ENCODE measurements at places on chromosomes 11 and 22.
A peak's percentile ranks its signal among the peaks of the same experiment; 100 is the strongest.

DNA sequence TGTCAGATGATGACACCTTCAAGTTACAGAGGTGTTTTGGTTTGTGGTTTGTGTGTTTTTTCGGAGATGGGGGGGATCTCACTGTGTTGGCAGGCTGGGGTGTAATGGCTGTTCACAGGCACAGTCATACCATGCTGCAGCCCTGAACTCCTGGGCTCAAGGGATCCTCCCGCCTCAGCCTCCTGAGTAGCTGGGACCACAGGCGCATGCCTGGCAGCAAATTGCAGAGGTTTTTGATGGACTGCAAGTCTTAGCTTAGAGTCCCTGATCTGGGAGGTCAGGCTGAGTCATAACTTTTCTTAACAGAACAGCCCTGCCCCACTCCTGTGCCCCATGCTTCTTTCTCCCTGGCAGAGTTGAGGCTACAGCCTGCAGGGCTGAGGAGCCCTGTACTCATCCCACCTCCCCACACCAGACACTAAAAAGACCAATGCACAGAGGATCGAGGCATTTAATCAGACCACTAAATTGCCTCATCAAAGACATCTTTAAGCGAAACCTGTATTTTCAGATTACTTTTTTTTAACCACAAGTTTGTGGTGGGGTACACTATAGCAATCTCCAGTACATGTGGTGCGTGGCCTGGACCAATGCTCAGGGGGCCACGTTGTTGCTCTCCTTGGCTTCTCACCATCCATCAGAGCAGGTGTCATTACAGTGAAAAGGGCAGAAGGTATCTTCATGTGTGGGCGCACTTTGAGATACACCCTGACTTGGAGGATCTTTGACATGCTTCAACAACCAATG lies 17.1 kb upstream of the ADORA2A start:
- DNase-seq, result no peak
- no peaks in the 10 kb centered on the region for H3K27me3 ChIP-seq
- no peak overlapping the region for H3K4me3 ChIP-seq
- peak overlapping the region; percentile 78 for H3K27ac ChIP-seq
- peaks cover 5% of the 10 kb centered on the region for H3K36me3 ChIP-seq

DNA sequence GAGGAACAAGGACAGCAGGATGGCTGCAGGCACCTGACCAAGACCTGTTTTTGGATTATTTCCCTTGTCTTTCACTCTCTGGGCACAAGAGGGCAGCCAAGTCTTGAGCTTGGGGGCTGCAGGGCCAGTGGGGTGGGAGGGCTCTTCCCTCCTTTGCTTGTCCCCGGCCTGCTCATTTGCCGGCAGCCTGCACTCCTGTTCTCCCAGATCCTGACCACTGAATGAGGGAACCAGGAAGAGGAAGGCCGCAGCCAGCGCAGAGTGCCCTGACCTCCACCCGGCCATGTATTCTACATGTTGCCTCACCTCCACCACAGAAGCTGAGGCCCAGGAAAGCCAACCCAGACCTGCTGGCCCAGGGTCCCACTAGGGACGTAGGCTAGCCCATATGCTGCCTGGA lies 15.5 kb upstream of the NNMT start:
- H3K4me1 ChIP-seq, result peaks cover 5% of the 10 kb centered on the region
- DNase-seq, result peak; percentile 66
- peaks cover 8% of the 10 kb centered on the region for H3K27me3 ChIP-seq
- H3K36me3 ChIP-seq, result no peaks in the 10 kb centered on the region

DNA sequence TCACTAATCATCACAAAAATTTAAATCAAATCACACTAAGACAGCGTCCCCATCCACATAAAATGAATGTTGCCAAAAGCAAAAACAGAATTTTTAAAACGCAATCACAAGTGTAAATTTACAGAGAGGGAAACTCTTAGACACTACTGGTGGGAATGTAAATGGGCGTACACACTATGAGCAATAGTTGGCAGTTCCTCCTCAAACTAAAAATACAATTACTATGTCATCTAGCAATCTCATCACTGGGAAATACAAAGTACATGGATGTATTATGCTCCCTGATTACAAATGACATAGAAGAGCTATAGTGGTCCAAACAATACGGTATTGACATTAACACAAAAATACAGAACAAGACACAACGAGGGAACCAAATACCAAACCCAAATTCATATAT lies 8.7 kb upstream of the RGL4 start:
- H3K4me3 ChIP-seq, result no peak overlapping the region
- H3K27ac ChIP-seq, result no peak overlapping the region
- no peak for DNase-seq
- H3K4me1 ChIP-seq, result peaks cover 4% of the 10 kb centered on the region

DNA sequence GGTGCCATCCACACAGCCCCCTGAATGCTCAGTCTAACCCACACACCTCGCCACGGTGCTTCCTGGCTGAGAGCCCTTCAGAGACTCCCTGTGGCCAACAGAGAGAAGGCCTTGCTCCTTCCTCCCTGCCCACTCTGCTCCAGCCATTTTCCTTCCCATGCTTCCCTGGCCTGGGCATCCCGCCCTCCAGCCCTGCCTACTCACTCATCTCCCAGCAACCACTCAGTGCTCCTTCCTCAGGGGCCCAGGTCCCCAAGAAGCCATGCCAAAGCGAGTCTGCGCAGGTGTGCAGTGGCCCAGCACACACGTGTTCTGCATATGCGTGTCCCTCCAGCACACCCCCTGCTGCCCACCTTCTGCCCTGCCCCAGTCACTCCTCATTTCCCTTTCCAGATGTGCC lies 56.4 kb downstream of the NECTIN1 start:
- H3K36me3 ChIP-seq, result peaks cover 12% of the 10 kb centered on the region
- no peak overlapping the region for H3K4me3 ChIP-seq
- no peaks in the 10 kb centered on the region for H3K27me3 ChIP-seq
- peaks cover 21% of the 10 kb centered on the region for H3K4me1 ChIP-seq
- no peak for DNase-seq

DNA sequence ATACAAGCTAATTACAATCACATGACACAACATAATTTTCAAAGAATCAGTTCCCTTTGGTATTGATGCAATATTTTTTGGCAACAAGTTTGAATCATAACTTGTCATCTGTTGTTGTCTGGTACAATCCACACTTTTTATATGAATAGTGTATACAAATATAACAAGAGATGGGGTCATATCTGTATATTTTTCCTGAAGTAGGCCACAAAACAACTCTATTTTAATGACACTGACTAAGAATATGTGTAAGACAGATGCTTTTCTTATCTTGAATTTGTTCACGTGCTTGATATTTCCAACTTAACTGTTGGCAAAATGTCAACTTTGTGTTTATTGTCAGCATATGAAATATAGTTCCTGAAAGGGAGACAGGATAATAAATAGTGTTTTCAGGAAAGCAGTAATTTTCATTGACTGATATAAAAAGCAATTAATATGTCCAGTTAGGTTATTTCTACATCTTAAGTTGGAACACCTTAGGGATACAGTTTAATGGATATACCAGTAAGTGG lies 27.9 kb downstream of the NOX4 start:
- no peak overlapping the region for H3K27ac ChIP-seq
- no peaks in the 10 kb centered on the region for H3K27me3 ChIP-seq
- H3K36me3 ChIP-seq, result peaks cover 5% of the 10 kb centered on the region
- H3K4me1 ChIP-seq, result no peaks in the 10 kb centered on the region
- no peak for DNase-seq

- no peak for DNase-seq
- peak overlapping the region; percentile 10 for H3K4me3 ChIP-seq
- no peaks in the 10 kb centered on the region for H3K36me3 ChIP-seq
Observed at GRCh38 chr22:24977370-24978221, 25.1 kb downstream of the KIAA1671 start.

DNA sequence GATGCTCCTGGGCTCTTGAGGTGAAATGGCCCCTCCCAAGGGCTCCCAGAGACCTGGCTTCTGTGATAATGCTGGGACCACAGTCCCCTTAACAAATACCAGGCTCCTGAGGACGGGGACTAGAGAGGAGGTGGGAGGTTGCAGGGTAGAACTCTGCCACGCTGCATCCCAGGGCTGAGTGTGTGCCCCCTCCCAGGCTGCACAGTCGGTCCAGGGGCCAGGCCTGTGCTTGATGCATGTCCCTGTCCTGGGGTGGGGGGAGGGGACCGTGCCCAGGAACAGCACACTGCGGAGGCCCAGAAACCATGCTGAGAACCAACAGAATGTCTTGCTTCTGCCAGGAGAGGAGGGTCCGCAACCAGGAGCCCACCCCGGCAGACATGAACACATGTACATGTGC lies 9.3 kb downstream of the CSF2RB start:
- DNase-seq, result no peak
- H3K36me3 ChIP-seq, result no peaks in the 10 kb centered on the region
- no peak overlapping the region for H3K4me3 ChIP-seq
- no peak overlapping the region for H3K27ac ChIP-seq
- H3K27me3 ChIP-seq, result peaks cover 13% of the 10 kb centered on the region
- H3K4me1 ChIP-seq, result peaks cover 8% of the 10 kb centered on the region

DNA sequence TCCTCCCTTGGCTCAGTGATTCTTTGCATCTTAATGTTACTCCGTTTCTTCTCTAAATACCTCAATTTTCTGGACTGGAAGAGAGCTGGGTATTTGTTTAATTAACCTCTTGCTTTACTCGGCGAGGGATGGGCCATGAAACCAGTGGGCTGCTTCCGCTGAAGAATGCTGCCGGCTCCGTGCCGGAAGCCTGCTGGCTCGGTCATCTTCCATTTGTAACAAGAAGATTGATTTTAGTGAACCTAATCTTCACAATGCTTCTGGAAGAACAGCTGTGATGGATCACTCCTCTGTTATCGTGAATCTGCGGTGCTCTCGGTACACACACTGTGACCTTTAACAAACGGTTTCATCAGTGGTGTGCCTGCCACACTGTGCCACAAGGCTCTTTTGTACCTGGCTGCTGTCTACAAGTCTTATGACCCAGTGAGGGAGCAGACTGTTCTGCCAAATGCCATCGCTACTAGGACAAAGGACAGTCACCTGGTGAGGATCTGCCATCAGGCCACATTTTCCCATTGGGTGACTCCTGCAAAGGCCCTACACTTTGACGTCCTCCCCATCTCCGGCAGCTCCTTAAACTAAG lies 25.3 kb upstream of the PARVB start:
- H3K4me3 ChIP-seq, result no peak overlapping the region
- peaks cover 13% of the 10 kb centered on the region for H3K36me3 ChIP-seq
- H3K27me3 ChIP-seq, result no peaks in the 10 kb centered on the region
- peaks cover 2% of the 10 kb centered on the region for H3K4me1 ChIP-seq
- H3K27ac ChIP-seq, result no peak overlapping the region

DNA sequence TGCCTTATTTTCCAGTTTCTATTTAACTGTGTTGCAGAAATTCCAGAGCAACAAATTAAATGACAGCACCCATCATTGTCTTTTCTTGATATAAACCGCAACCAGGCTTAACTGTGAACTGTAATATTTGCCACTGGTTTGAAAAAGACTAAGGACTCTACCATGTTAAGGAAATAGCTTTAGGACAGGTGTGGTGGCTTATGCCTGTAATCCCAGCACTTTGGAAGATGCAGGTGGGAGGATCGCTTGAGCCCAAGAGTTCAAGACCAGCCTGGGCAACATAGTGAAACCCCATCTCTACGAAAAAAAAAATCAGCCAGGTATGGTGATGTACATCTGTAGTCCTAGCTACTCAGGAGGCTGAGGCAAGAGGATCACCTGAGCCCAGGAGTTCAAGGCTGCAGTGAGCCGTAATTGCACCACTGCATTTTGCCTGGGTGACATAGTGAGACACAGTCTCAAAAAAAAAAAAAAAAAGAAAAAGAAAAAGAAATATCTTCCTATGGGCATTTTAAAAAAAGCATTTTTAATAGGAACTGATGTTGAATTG lies 28.8 kb downstream of the HIRA start:
- peaks cover 15% of the 10 kb centered on the region for H3K36me3 ChIP-seq
- H3K4me1 ChIP-seq, result no peaks in the 10 kb centered on the region
- H3K27ac ChIP-seq, result no peak overlapping the region

- H3K27me3 ChIP-seq, result no peaks in the 10 kb centered on the region
- peaks cover 15% of the 10 kb centered on the region for H3K4me1 ChIP-seq
- no peak for DNase-seq
- H3K36me3 ChIP-seq, result no peaks in the 10 kb centered on the region
- H3K4me3 ChIP-seq, result no peak overlapping the region
Observed at GRCh38 chr11:73425108-73425507, 48.9 kb downstream of the RELT start.

- H3K4me3 ChIP-seq, result no peak overlapping the region
- H3K4me1 ChIP-seq, result peaks cover 9% of the 10 kb centered on the region
- no peaks in the 10 kb centered on the region for H3K36me3 ChIP-seq
- H3K27ac ChIP-seq, result no peak overlapping the region
- H3K27me3 ChIP-seq, result peaks cover 6% of the 10 kb centered on the region
Observed at GRCh38 chr22:33030923-33031525, 27.2 kb downstream of the SYN3 start.

- peaks cover 4% of the 10 kb centered on the region for H3K36me3 ChIP-seq
- no peaks in the 10 kb centered on the region for H3K27me3 ChIP-seq
- H3K4me3 ChIP-seq, result no peak overlapping the region
- H3K27ac ChIP-seq, result peak overlapping the region; percentile 50
Observed at GRCh38 chr22:19955241-19956128, 13.9 kb upstream of the TXNRD2 start.

DNA sequence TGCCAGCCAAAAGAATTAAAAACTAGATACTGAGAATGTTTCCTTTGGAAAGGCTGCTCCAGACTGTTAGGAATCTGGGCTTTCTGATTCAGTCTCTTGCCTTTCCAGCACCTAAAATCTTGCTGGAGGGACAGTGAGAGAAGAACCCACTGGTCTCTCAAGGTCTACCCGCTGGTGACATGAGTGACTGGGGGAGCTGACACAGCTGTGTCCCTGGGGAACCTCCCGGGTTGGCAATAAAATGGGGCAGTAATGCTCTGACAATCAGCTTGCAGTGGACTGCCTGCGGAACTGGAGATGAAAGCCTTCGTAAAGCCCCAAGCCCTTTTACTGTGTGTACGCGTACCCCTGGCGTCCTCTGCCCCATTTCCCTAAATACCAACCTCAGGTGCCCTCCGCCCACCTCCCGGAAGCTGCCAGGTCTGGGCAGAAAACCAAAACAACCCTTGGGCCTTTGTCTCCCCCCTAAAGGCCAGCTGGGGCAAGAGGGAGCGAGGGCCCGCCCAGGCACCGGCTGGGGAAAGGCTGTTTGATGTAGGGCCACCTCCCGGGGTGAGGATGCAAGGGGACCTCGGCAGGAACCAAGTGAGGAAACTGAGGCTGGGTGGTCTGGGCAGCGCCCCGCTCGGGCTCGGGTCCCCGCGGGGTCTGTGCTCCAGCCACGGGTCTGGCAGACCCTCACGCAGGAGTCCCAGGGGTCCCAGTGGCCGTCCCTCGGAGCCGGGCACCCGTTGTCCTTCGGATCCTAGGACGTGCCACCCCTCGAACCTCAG lies 741 bp downstream of the CARS1 start:
- H3K4me3 ChIP-seq, result peak overlapping the region; percentile 97
- no peaks in the 10 kb centered on the region for H3K36me3 ChIP-seq
- DNase-seq, result no peak
- H3K4me1 ChIP-seq, result peaks cover 32% of the 10 kb centered on the region
- no peaks in the 10 kb centered on the region for H3K27me3 ChIP-seq
- peak overlapping the region; percentile 83 for H3K27ac ChIP-seq

- H3K36me3 ChIP-seq, result peaks cover 2% of the 10 kb centered on the region
- no peak overlapping the region for H3K27ac ChIP-seq
- H3K4me3 ChIP-seq, result no peak overlapping the region
- no peak for DNase-seq
- H3K4me1 ChIP-seq, result peaks cover 37% of the 10 kb centered on the region
Observed at GRCh38 chr11:69209038-69209350, 53.3 kb downstream of the SMIM38 start.
